ENCODE measurements at places on chromosomes 2 and 18.

DNA sequence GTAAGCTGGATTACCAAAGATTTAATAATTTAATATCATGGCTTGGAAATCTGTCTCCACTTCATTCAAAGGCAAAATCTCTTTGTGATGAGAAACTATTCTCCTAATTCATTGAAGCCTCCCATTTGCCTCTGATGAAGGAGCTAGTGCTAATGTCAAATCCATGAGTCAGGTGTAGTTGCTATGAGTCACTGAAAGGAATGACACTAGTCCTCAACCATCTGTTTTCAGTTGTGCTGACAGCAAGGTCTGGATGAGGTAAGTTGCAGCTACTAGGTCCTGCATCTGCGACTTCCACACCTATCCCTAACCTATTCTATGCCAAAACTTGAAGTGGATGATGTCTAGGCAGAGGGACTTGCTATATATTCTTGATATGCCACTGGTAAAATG lies 324.0 kb upstream of the UBE2E3 start:
- no peak for DNase-seq

- DNase-seq, result no peak
Observed at GRCh38 chr2:201904538-201905420, 98.4 kb downstream of the CDK15 start.

GRCh38 chr2:24403832-24404212 lies 43.5 kb upstream of the ITSN2 start:
- no peak for DNase-seq

- no peak for DNase-seq
Observed at GRCh38 chr2:128477026-128477820, 158.6 kb upstream of the HS6ST1 start.

DNA sequence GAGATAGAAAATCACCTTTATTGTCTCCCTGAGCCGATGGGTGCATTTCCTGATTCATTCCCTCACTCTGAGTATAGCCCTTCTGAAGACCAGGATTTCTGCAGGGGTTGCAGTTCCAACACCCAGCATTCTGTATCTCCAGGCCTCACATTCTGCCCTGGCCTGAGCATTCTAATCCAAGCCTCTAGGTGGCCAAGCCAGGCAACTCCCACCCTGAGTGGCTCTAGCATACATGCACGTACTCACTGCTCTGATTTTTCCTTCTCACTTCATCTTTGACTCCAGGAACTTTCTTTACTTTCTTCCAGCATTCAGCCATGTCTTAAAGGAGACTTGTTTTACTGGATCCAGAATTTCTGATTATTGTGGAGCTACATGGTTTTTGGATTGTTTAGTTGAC lies 100.7 kb upstream of the STK39 start:
- peak; percentile 32 for DNase-seq

GRCh38 chr2:229150317-229150716 lies 120.8 kb downstream of the PID1 start:
- DNase-seq, result no peak

DNA sequence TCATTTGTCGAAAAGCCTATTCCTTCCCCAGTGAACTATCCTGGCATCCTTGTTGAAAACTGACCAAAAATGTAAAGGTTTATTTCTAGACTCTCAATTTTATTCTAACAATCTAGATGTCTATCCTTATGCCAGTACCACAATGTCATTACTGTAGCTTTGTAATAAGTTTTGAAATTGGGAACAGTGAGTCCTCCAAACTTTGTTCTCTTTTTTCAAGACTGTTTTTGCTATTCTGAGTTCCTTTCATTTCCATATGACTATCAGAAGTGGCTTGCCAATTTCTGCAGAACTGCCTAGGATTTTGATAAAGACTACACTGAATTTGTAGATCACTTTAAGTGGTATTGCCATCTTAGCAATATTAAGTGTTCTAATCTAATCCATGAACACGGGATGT lies 9.7 kb downstream of the STARD7 start:
- no peak for DNase-seq

GRCh38 chr2:241514553-241514952 lies 6.2 kb upstream of the STK25 start:
- DNase-seq, result no peak

DNA sequence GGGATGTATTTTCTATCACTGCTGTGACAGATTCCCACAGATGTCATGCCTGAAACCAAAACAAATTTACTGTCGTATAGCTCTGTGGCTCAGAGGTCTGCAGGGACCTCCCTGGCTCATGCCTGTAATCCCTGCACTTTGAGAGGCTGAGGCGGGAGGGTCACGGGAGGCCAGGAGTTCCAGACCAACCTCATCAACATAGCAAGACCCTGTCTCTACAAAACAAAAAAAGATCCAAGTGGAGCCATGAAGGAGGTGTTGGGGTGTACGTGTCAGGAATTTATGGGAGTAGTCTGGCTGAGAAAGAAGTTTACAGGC lies 51.0 kb upstream of the FAHD2A start:
- no peak for DNase-seq

GRCh38 chr2:64914247-64914646 lies 75.0 kb upstream of the SLC1A4 start:
- DNase-seq, result no peak

DNA sequence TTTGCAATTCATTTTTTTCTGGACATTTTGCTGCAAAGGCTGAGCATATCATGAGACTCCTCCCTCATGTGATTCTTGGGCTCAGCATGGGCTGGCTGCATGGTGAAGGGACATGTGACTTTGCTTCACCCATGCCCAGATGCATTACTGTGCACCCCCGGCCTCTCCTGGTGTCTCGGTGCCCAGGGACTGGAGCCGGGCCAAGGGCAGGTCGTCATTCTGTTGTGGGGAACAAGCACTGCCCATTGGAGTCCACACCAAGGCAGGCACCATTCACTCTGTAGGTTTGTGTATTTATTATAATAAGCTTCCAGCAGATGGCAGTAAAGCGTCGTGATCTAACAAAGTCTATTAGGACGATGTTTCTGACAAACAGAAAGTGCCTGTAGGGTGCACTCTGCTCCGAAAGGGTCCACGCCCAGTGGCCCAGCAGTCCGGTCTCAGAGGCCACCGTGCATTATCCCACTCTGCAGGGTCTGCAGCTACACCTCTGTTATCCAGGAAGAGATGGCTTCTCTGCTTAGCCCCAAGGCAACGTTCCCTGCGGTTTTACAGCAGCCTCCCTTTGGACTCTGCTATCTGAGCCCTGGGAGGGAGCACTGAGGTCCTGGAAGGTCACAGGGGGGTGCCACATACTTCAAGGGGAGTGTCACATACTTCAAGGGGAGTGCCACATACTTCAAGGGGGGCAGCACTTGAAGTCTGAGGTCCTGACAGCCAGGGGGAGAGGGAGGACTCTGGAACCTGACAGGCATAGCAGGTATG lies 219.6 kb downstream of the TSN start:
- peak; percentile 83 for DNase-seq

GRCh38 chr2:7096726-7097352 lies 179.6 kb downstream of the RNF144A start:
- no peak for DNase-seq

- no peak for DNase-seq
Observed at GRCh38 chr18:3251963-3252277, 4.3 kb downstream of the MYL12A start.

GRCh38 chr2:201436141-201436540 lies 15.1 kb downstream of the TRAK2 start:
- DNase-seq, result no peak

GRCh38 chr2:239945751-239946561 lies 79.2 kb downstream of the NDUFA10 start:
- DNase-seq, result no peak

GRCh38 chr2:199903111-199903510 lies 8.0 kb upstream of the C2orf69 start:
- DNase-seq, result no peak

- DNase-seq, result no peak
Observed at GRCh38 chr2:124810132-124810531, 785.0 kb downstream of the CNTNAP5 start.

DNA sequence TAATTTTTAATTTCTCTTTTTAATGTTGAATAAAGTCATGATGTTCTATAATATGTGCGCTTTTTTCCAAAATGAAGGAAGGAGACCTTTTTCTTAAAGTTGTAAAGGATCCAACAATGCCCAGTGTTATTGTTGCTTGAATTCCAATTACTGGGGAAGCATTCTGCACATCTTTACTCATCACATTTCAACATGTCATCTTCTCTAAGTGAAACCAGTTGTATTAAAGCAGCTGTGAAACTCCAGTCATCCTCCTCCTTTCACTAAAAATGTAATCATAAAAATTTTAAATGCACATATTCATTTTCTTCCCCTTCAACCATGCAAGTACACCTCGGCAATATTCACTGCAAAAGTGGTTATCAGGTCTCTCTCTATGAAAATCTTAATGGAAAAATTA lies 722.7 kb downstream of the TSN start:
- no peak for DNase-seq

DNA sequence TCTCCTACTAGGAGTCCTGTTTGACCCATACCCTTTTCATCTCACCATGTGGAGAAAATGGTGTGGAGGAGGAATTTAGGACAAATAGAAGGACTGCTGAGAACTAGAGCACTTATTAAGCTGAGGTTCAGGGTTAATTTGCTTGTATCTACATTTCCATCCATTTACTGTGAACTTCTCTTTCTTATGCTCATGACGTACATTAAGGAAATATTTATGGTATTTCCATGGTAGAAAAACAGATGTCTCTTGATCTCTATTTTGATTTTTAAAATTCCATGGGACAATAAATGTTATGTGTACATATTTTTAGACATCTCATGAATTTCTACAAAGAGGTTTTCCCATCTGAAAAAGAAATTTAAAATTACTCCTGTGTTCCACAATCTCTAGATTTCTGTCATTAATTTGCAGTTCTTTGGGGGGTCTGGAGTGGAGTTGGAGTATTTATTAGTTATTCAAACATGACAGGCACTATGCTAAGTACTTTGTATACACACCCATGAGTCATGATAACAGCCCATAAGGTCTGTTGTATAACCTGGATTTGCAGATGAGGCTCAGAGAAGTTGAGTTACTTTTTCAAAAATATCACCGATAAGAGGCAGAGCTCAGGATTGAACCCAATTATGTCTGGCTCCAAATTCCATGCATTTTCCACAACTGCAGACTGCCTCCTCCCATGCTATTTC lies 112.6 kb downstream of the COPS8 start:
- no peak for DNase-seq

DNA sequence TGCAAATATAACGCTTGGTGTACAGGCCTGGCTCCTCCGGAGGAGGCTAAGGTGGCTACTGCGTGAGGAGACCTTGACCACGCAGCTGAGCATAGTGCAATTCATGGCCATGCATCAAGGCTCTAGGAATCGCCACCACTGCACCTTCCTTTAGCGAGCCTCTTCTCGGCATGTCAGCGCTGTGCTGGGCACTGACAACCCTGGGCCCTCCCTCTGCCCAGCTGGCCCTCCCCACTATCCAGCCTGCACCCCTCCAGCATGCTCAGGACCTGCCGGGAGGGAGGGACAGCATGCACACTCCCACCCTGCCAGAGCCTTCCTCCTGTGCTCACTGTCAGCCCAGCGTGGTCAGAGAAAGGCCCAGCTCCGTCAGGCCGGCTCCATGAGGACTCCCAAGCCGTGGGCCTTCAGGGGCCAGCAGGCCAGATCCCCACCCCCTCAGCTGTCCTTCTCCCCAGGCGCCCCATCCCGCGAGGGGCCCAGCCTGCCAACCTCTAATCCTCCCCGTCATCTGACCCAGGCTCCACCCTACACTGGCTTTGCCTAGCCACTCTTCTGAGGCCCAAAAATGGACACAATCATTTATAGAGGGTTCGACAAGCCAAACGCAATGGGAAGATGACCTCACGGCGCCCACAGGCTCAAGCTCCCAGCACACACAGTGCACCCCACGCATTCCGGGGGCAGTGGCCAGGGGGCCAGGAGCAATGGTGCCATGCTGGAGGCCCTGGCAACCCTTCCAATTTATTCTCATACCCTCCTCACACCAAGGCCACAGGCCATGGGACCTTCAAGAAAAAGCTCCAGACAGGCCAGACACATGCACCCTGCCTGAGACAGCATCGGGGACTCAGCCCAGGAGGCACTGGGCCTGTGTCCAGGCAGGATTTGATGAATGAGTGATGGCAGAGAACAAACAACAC lies 3.5 kb downstream of the BIN1 start:
- no peak for DNase-seq

- DNase-seq, result no peak
Observed at GRCh38 chr2:241340631-241341163, 15.4 kb upstream of the FARP2 start.

GRCh38 chr2:240644859-240645301 lies 19.6 kb downstream of the GPR35 start:
- no peak for DNase-seq

- no peak for DNase-seq
Observed at GRCh38 chr18:4450065-4450658, 4.9 kb downstream of the DLGAP1 start.

- no peak for DNase-seq
Observed at GRCh38 chr2:182584462-182584861, 131.6 kb upstream of the DNAJC10 start.

All from GM13977 (cell line).